A549 treated with AZD2906 at 1 μM for 4 hours (cell line): ENCODE measurements at places on chromosomes 5 and 9. TPM values are rescaled to one million over a fixed set of nuclear protein-coding genes. Genes with fewer than 3 reads are reported as not detected.

GCNT4 gene
- total RNA-seq: 0.22 to 0.31 TPM (median 0.29 TPM) in 5 replicates

TMEM252 gene
- total RNA-seq: not detected in 5 replicates

WHRN gene
- 5.6 to 7.9 TPM (median 7.8 TPM) in 5 replicates for total RNA-seq

CAMK2A gene
- total RNA-seq: 0.56 to 0.80 TPM (median 0.69 TPM) in 5 replicates

KCNV2 gene
- total RNA-seq: not detected in 5 replicates

C1QTNF2 gene
- total RNA-seq: 0.04 to 0.16 TPM (median 0.09 TPM) in 5 replicates
